ENCODE measurements at places on chromosomes 6 and 20.

DNA sequence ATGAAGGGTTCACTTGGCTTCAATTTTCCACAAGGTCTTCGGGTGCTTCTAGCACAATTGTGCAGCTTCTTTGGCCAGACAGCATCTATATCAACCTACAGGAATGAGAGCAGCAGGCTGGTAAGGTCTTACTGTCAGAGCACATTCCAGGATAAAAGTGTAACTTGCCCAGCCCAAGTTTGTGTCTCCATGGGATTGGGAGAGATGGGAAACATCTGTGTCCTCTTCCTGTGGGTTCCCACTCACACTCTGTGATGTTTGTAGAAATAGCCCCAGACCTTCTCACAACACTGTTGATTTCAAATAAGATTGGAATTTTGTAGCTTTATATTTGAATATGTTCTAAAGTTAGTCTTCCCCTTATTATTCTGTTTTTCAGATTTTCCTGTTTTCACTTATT is 83.4 kb upstream of the RGS17 start:
- peaks cover 6% of the 10 kb centered on the region for H3K27me3 ChIP-seq
- no peaks in the 10 kb centered on the region for H3K36me3 ChIP-seq
- no peak for DNase-seq
- no peak overlapping the region for H3K27ac ChIP-seq
- no peaks in the 10 kb centered on the region for H3K4me1 ChIP-seq

- peaks cover 25% of the 10 kb centered on the region for H3K36me3 ChIP-seq
- no peak overlapping the region for H3K27ac ChIP-seq
- no peak for DNase-seq
- H3K4me3 ChIP-seq, result peak overlapping the region; percentile 8
- peaks cover 26% of the 10 kb centered on the region for H3K4me1 ChIP-seq
These were observed 1.4 kb upstream of the FKBPL start for GRCh38 chr6:32131439-32131948.

- no peak overlapping the region for H3K4me3 ChIP-seq
- no peaks in the 10 kb centered on the region for H3K4me1 ChIP-seq
- no peaks in the 10 kb centered on the region for H3K36me3 ChIP-seq
- DNase-seq, result peak; percentile 23
- H3K27ac ChIP-seq, result no peak overlapping the region
These were observed 71.4 kb upstream of the TCF21 start for GRCh38 chr6:133817460-133818047.

- no peak for DNase-seq
- no peak overlapping the region for H3K4me3 ChIP-seq
- H3K27me3 ChIP-seq, result peaks cover 45% of the 10 kb centered on the region
- H3K4me1 ChIP-seq, result no peaks in the 10 kb centered on the region
- no peaks in the 10 kb centered on the region for H3K36me3 ChIP-seq
These were observed 45.7 kb downstream of the SCGN start for GRCh38 chr6:25697537-25698340.

GRCh38 chr6:146878168-146878951 is 279.6 kb downstream of the ADGB start:
- H3K27me3 ChIP-seq, result peaks cover 21% of the 10 kb centered on the region
- H3K4me1 ChIP-seq, result no peaks in the 10 kb centered on the region
- no peaks in the 10 kb centered on the region for H3K36me3 ChIP-seq
- no peak overlapping the region for H3K4me3 ChIP-seq

DNA sequence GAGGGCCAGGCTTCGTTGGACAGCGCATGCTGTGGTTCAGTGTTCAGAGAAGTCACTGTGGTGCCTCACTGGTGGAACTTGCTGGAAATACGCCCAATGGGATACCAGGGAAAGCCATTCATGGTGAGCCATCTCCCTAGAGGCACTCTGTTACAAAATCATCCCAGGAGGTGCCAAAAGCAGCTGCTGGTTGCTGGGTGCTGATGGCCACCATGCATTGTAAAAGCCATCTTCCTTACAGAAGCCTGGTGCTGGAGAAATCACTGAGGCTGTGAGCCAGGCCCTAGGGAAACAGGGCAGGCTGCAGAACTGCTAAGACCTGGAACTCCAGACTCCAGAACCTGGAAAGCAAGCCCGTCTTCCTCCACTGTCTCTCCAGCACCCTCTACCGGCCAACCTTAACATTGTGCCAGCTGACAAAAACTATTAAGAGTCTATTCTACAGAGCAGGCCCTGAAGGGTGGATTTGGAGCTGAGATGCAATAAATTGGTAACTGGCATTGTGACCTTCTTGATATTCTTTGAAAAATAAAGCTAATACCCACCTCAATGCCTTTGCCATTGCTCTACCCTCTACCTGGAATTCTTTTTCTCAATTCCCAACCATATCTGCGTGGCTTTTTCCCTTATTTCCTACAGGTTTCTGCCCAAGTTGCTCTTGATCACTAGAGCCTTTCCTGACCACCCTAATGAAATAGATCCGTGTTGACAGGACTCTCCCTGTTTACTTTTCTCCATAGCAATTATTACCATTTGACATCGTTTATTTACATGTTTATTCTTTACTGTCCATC is 18.5 kb downstream of the SNRPB start:
- peaks cover 24% of the 10 kb centered on the region for H3K4me1 ChIP-seq
- no peak overlapping the region for H3K27ac ChIP-seq
- peaks cover 9% of the 10 kb centered on the region for H3K36me3 ChIP-seq
- no peaks in the 10 kb centered on the region for H3K27me3 ChIP-seq
- no peak overlapping the region for H3K4me3 ChIP-seq
- DNase-seq, result peak; percentile 55

DNA sequence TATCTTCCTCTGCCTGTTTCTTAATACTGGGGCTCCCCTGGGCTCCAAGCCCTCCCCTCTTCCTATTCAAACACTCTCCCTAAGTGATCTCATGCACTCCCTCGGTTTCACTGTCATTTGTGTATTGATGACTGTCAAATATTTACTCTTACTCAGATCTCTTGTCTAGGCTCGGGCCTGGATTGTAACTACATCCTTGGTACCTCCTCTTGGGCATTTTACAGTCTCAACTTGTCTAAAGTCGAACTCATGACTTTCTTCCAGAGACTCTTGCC is 189.4 kb upstream of the PRDM1 start:
- no peak overlapping the region for H3K27ac ChIP-seq
- H3K36me3 ChIP-seq, result no peaks in the 10 kb centered on the region
- H3K4me1 ChIP-seq, result peaks cover 5% of the 10 kb centered on the region
- H3K27me3 ChIP-seq, result no peaks in the 10 kb centered on the region
- H3K4me3 ChIP-seq, result no peak overlapping the region
- no peak for DNase-seq

GRCh38 chr20:48722737-48723191 is 105.0 kb downstream of the PREX1 start:
- no peaks in the 10 kb centered on the region for H3K27me3 ChIP-seq
- peak overlapping the region; percentile 63 for H3K27ac ChIP-seq
- no peak for DNase-seq
- peak overlapping the region; percentile 57 for H3K4me3 ChIP-seq
- H3K36me3 ChIP-seq, result peaks cover 41% of the 10 kb centered on the region

- no peaks in the 10 kb centered on the region for H3K4me1 ChIP-seq
- DNase-seq, result no peak
- H3K4me3 ChIP-seq, result no peak overlapping the region
These were observed 332.7 kb downstream of the CENPW start for GRCh38 chr6:126672649-126673048.

GRCh38 chr6:107965746-107966145 is 7.7 kb upstream of the SEC63 start:
- DNase-seq, result no peak
- H3K27me3 ChIP-seq, result no peaks in the 10 kb centered on the region
- no peaks in the 10 kb centered on the region for H3K36me3 ChIP-seq

DNA sequence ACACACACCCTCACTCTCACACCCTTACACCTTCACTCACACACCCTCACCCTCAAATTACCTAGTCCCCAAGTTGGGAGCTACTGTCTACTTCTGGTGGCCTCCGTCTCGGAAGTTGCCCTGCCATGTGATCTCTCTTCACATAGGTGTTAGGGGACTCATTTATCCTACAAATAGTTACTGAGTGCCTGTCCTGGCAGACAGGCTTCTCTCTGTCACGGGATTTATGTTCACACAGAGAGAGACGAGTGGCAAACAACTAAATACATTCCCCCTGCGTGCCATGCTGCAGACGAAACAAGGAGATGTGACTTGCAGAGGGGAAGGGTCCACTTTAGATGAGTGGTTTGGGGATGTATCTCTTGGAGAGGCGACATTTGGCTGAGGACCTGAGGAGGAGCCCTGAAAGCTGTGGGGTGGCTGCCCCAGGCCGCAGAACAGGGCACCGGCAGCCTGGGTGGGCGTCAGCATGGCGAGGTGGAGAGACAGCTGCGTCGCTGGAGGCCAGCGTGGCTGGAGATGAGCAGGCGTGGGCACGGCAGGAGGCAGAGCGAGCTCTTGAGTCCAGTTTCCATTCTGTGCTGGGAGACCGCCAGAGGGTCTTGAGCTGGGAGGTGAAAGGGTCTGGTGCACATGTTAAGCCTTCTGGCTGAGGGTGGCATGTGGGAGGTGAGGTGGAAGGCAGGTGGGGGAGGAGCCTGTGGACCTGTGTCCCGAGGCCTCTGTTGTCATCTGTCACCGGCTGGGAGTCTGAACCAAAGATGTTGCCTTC is 17.2 kb downstream of the DYNLT1 start:
- peaks cover 84% of the 10 kb centered on the region for H3K36me3 ChIP-seq
- peak overlapping the region; percentile 80 for H3K27ac ChIP-seq
- no peaks in the 10 kb centered on the region for H3K27me3 ChIP-seq
- no peak overlapping the region for H3K4me3 ChIP-seq
- H3K4me1 ChIP-seq, result peaks cover 39% of the 10 kb centered on the region
- no peak for DNase-seq

GRCh38 chr6:109498052-109498451 is 15.0 kb upstream of the ZBTB24 start:
- peaks cover 7% of the 10 kb centered on the region for H3K27me3 ChIP-seq
- H3K4me1 ChIP-seq, result peaks cover 1% of the 10 kb centered on the region
- no peak overlapping the region for H3K4me3 ChIP-seq
- no peak overlapping the region for H3K27ac ChIP-seq
- no peaks in the 10 kb centered on the region for H3K36me3 ChIP-seq
- DNase-seq, result no peak

DNA sequence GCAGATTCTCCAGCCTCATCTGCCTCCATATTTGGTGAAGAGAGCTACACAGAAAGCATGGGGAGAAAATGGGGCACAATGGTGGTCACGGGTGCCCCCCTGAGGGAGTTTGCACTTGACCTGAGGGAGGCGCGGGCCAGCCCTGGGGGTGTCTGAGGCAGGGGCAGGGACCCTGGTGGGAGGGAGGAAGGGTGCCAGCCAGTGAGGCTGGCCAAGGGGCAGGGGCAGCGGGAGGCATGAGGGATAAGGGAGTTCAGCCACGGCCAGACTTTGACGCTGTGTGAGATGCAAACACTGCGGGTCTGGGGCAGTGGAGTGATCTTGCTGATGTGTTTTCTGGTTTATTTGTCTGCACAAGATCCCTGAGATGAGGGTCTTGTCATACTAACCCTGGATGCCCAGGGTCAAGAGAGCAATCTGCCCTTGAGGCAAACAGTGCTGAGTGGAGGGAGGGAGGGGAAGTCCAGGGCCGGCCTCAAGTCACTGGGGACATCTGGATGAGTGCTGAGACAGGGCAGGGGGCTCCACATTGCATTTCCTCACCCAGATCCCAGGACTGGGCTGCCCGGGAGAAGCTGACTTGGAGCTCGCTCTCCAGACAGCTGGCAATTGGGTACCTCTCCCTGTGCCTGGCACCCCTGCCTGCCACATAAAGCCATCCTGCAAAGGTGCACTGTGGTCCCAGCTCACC is 8.8 kb upstream of the PCMTD2 start:
- no peaks in the 10 kb centered on the region for H3K4me1 ChIP-seq
- DNase-seq, result no peak
- no peak overlapping the region for H3K4me3 ChIP-seq

- no peak overlapping the region for H3K4me3 ChIP-seq
- peaks cover 15% of the 10 kb centered on the region for H3K27me3 ChIP-seq
- H3K36me3 ChIP-seq, result no peaks in the 10 kb centered on the region
- no peak for DNase-seq
These were observed 24.8 kb downstream of the ADTRP start for GRCh38 chr6:11753798-11754197.

DNA sequence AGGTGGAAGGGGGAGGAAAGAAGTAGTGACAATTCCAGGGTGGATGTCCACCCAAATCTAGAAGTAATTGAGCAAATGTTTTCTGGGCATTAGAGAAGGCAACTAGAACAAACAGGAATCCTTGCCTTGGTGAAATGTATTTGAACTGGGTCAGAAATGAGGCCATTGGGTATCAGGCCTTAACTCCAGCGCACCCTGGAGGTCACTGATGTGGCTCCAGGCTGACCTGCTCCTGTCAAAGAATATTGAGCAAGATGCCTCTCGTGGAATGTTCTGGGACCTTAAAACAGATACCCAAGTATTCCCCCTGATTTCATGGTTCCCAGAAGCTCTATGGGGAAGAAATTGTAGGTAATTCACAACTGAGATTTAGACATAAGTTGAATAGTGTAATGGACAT is 6.9 kb downstream of the HLA-DPB1 start:
- H3K27ac ChIP-seq, result peak overlapping the region; percentile 84
- H3K4me3 ChIP-seq, result no peak overlapping the region
- H3K27me3 ChIP-seq, result no peaks in the 10 kb centered on the region
- no peak for DNase-seq
- peaks cover 39% of the 10 kb centered on the region for H3K4me1 ChIP-seq

DNA sequence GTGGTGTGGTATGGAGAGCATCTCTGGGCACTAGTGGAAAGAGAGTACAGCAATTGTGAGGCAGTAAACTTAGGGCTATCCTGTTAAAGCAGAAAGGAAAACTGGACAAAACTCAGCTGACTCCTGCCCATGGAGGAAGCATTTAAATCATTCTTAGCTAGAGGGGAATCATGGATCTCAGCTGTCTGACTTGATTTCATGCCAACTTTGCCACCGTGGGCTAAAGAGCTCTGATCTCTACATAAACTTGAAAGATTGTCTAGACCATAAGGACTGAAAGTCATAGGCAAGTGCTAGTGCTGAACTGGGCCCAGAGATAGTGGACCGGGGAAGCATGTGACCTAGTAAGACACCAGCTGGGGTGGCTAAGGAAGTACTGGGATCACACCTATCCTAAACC is 651.8 kb downstream of the COL12A1 start:
- H3K4me1 ChIP-seq, result no peaks in the 10 kb centered on the region
- H3K4me3 ChIP-seq, result no peak overlapping the region
- H3K36me3 ChIP-seq, result no peaks in the 10 kb centered on the region
- no peak overlapping the region for H3K27ac ChIP-seq

DNA sequence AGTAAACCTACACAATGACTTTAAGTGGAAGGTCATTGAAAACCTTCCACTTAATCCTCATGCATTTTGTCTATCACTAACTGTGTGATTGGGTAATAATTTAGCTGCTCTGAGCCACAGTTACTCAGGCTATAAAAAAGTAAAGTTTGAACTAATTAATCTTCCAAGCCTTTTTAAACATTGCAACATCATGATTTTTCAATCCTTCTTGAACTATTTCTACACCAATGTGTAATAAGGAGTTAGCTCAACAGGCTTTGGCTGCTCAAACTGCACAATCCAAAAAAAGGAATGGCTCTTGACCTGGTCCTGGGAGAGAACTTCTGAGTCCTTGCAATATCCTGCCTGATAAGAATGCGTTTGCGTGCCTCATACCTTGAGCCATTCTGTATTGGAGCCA is 34.8 kb upstream of the FILIP1 start:
- H3K36me3 ChIP-seq, result no peaks in the 10 kb centered on the region
- H3K4me3 ChIP-seq, result no peak overlapping the region
- DNase-seq, result no peak
- no peaks in the 10 kb centered on the region for H3K4me1 ChIP-seq
- H3K27ac ChIP-seq, result no peak overlapping the region

- peaks cover 36% of the 10 kb centered on the region for H3K27me3 ChIP-seq
- no peak overlapping the region for H3K4me3 ChIP-seq
- H3K36me3 ChIP-seq, result no peaks in the 10 kb centered on the region
- DNase-seq, result no peak
These were observed 49.8 kb downstream of the BMP7 start for GRCh38 chr20:57216669-57217068.

Measured in effector memory CD8-positive, alpha-beta T cell (primary cell).